Cerebellar nuclear complex (tissue), 1 donor: ENCODE measurements at places on chromosomes 4 and X.

DNA sequence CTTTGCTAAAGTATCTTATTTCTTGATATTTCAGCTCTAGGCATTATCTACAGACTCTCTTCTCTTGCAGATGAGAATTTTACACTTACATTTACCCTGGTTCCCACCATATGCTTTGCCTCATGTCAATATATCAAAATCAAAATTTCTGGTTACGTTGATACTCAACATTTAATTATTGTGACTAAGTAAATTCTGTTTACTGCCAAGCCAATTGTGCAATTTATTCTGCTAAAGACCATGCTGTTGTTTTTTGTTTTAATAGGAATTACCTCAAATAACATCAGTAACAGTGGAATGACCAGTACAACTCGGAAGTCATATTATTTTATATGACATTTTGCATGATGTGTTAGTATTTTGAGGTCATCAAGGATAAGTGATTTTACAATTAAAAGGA is 125.5 kb downstream of the IL15 start:
- no peak for DNase-seq

DNA sequence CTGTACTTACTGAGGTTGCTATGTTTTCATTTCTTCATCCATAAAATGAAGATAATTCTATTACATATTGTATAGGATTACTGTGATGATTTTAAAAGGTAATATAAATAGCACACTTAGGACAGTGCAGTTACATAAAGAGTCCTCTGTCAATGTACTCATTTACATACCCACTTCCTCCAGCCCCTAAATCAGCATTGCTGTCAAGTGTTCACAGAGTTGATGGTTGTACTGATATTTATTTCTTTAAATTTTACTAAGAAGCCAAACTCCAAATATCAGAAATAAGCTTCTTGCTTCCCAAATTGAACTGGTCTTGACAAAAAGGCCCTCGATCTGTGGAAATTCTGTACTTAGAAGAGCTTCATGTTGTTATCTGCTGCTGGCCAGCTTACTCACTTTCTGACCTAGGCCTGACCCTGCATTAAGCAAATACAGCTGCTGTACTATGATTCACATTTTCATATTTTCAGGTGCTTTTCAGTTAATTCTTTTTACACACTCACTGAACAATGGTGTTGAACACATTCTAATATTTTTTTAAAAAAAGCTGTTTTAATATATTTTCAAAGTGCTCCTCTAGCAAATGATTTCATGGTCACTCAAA is 259.6 kb downstream of the UNC5C start:
- DNase-seq = no peak

- no peak for DNase-seq
Observed at GRCh38 chrX:87664381-87664780, 146.8 kb downstream of the KLHL4 start.

DNA sequence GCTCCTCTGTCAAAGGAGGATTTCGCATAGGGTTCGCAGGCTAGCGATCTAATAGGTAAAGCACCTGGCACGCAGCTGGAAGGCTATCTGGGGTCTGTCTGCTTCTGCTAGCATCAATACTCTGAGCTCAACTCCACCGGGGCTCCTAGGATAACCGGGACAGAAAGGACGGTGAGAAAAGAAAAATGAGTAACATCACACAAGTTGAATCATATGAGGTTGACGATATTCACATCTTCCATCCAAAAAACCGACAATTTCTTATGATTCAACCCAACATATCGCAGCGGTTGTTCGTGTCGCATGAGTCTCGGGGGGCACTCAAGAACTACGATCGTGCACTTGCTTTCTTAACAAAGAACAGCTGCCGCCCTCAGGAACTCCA is 1.8 kb downstream of the PROM1 start:
- DNase-seq = no peak

GRCh38 chr4:153547520-153547919 is 81.4 kb downstream of the TMEM131L start:
- DNase-seq = no peak

- DNase-seq = no peak
Observed at GRCh38 chr4:8595237-8596087, 2.9 kb downstream of the CPZ start.

GRCh38 chr4:41360214-41360920 is 103.6 kb downstream of the UCHL1 start:
- DNase-seq = peak; percentile 10

DNA sequence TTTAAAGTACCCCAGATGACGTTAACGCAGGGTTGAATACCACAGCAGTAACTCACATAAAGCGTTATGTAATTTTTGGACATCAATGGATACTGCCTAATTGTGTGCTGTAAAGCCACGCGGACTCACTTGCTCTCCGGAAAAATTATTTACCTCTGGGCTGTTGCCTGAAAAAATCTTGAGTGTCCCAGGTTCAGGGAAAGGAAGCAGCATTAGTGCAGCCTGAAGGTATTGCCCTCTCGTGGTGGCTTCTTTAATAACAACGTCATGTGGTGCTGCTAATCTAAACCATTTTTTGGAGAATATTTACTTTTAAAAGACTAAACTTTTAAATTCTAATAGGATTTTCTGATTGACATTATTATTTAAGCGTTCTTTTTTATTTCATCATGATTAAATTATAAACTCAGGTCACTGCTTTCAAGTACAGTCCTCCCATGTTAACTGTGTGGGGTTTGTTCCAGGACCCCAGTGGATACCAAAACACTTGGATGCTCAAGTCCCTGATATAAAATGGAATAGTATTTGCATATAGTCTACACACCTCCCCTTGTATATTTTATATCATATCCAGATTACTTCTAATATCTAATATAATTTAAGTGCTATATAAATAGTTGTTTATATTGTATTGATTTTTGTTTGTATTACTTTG is 384.8 kb downstream of the FAM133A start:
- DNase-seq = no peak

DNA sequence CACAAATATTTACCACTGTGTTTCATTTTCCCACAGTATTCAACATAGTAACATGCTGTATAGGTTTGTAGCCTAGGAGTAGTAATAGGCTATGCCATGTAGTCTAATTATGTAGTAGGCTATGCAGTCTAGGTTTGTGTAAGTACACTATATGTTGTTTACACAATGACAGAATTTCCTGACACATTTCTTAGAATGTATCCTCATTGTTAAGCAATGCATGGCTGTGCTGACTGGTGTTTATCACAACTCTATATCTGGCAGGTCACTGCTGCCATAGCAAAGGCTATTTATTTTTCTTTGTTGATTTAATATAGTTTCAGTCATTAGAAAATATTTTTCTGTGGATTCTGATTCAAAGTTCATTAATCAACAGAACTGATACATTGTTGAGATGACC is 108.3 kb upstream of the TEX13A start:
- no peak for DNase-seq

- DNase-seq = no peak
Observed at GRCh38 chrX:120568035-120568434, 7.3 kb upstream of the CUL4B start.
